ENCODE measurements at places on chromosomes 5 and 9.

DNA sequence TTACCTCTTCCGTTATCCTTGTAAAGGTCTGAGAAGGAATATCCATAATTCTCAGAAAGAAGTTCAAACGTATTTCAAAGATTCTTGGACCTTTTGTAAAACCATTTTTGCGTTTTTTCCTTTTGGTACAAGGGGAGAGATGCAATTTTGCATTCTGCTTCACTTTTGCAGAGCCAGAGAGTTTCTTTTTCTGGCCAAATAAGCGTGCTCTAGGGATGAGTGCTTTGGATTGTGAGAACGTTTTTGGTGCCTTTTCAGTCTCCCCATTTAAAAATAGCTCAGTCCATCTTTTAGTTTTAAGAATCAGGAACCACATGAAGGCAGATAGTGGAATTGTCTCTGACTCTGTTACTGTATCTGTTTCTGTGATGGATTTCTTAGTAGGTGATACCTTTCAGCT lies 1.5 kb downstream of the ARHGAP26 start:
- no peak for DNase-seq

DNA sequence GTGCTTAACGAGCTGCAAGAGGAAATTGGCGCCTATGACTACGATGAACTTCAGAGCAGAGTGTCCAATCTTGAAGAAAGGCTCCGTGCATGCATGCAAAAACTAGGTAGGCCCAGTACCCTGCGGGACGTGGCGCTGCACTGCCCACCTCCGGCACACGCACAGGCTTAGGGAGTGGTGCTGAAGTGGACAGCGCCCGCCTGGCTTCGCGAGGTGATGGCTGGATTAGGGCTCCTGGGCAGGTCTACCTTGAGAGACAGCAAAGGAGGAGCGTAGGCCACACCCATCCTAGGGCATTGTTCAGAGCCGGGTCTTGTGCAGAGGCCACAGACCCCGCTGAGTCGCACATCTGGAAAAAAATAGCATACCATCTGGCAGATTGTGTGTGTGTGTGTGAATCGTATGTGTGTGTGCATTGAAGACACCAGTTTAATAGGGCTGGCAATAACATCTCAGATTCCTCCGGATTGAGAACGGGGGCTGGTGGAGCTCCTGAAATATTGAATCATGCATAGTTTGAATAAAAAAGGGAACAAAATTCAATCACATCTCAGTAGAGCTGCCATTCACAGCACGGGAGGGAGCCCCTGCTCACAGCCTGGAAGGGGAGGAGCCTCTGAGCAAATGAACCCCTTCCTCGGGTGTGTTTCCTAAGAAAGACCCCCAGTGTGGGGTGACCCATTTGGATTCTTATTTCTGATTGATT lies 11.1 kb downstream of the OLFM1 start:
- DNase-seq: no peak

DNA sequence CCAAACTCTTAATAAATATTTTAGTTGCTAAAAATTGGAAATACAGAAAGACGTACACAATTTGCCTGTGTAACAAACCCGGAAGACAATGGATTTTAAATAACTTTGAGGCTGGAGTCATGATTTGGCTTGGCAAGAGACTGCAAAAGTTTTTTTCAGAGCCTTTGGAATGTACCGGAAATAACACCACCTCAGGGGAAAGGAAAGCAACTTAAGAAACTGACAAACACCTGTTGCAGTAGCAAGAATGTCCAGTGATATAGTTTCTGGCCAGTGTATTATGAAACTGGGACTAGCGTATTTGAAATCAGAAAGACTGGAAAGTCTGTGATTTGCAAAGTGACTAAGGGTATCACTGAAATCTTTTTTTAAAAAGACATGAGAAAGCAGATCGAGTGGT lies 842 bp downstream of the MUSK start:
- no peak for DNase-seq

DNA sequence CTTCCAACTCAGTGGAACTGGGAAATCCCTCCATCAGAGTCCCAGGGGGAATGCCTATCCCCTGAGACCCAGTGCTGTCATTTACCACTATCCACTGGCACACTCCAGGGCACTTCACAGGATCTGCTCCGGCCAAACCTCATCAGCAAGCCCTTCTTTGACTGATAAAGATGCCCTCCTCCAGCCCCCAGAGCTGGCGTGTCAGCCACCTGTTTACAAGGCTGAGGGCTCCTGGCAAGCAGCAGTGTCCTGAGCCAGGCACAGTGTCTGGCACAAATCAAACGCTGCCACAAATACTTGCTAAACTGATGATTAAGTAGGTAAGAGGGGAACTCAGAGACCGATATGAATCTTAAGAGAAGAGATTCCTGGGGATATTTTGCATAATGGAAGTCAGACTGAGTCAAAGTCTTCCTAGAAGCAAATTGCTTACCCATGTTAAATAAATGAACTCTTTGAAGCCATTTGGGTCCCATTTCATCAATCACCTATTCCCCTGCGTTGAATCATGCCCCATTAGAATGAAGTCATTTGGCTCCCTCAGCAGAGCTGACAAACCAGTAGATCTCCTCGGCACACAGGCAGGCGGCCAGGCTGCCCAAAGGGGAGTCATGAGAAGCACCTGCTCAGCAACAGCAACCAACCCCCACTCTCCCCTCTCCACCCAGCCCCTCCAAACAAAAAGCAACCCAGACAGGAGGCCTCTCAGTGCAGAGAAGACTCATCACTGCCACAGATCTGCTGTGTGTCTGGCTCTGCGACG lies 97.4 kb downstream of the CDK5RAP2 start:
- DNase-seq: no peak

- DNase-seq: no peak
Observed at GRCh38 chr9:102428305-102428704, 566.8 kb upstream of the CYLC2 start.

- no peak for DNase-seq
Observed at GRCh38 chr5:60453186-60453976, 246.6 kb downstream of the DEPDC1B start.

DNA sequence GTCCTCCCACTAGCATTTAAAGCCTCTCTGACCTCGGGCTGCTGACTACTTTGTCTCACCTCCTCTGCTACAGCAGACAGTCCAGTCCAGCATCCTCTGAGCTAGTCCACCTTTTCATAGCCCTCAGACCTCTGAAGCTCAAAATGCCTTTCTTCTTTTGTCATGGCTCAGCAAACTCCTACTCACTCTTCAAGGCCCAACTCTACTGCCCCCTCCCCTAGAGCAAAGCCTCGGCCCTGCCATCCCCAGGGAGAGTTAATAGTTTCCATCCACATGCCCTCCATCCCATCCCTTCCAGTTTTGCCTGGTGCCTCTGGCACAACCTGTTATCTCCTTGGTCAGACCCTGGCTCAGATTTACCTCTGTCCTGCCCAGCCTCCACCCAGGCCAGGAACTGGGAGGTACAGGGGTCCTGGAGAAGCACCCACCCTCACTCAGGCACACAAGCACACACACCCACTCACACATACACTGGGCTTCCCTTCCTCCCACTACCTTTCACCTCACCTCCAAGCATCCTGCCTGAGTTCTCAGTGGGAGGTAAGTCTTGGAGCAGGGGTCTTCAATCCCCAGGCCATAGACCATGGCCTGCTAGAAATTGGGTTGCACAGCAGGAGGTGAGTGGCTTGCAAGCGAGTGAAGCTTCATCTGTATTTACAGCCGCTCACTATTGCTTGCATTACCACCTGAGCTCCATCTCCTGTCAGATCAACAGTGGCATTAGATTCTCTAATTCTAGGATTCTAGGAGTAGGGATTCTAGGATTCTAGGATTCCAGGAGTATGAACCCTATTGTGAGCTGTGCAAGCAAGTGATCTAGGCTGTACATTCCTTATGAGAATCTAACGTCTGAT lies 18.1 kb downstream of the PDLIM4 start:
- no peak for DNase-seq

- no peak for DNase-seq
Observed at GRCh38 chr9:25678147-25678666, at the start of gene TUSC1. TUSC1 (minus strand) TSS chr9:25678444; CDS start chr9:25678312, 132 bp downstream.

- DNase-seq: no peak
Observed at GRCh38 chr9:111096051-111096450, 57.8 kb upstream of the LPAR1 start.

- no peak for DNase-seq
Observed at GRCh38 chr9:96242811-96243210, 59.2 kb downstream of the HSD17B3 start.

GRCh38 chr5:144307736-144308135 lies 137.1 kb downstream of the KCTD16 start:
- no peak for DNase-seq

- DNase-seq: no peak
Observed at GRCh38 chr5:117041926-117042595, 467.4 kb upstream of the SEMA6A start.

DNA sequence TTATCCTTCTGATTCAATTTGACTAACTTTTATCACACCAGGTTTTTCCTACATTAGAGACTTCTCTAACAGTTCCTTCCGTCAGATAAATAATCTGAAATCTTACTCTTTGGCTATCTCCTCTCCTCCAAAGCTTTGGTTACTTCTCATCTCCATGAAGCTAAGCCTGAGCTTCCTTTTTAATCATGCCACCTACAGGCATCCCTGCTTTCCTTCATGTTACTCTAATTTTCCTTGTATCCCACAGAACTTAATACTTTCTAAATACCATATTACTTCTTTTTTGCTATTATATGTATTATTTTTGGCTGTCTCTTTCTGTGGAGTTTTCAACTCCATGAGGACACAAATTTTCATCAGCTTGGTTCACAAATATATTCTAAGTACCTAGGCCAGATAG lies 49.7 kb downstream of the C9 start:
- no peak for DNase-seq
